ENCODE measurements at places on chromosomes 7 and 10. TPM values are rescaled to one million over a fixed set of nuclear protein-coding genes. Genes with fewer than 3 reads are reported as not detected.

The ZNF736 gene
- 8.2 TPM for total RNA-seq

The PPP2R2D gene
- total RNA-seq, result 27.9 TPM

The COL28A1 gene
- total RNA-seq, result 0.38 TPM

The BMI1 gene
- total RNA-seq, result 24.6 TPM

The MRLN gene
- not detected for total RNA-seq

All from mesangial cell (primary cell).